ENCODE measurements at places on chromosomes 4 and X.

- no peak for DNase-seq
These were observed 427.3 kb upstream of the RASGEF1B start for GRCh38 chr4:81898862-81899504.

- no peak for DNase-seq
These were observed 59.1 kb downstream of the FREM3 start for GRCh38 chr4:143641361-143641760.

DNA sequence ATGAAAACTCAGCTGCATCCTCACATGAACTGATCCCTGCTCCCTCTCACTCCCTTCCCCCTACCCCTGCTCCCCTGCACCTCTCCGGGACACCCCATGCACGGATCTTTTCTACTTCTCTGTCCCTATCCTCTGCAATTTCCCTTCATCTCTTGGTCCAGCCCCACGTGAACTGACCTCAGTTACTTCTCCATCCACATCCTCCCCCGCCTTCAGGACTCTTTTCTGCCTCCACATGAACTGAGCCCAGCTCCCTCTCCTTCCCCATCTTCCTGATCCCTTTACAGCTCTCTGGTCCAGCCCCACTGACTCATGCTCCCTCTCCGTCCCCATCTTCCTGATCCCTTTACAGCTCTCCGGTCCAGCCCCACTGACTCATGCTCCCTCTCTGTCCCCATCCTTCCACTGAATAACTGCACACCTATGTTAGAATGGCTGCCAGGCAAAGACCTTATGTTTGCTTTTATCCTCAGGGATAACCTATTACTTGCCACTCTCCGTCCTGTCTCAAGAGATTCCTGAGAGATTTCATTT lies 5.6 kb downstream of the CETN2 start:
- DNase-seq: no peak

DNA sequence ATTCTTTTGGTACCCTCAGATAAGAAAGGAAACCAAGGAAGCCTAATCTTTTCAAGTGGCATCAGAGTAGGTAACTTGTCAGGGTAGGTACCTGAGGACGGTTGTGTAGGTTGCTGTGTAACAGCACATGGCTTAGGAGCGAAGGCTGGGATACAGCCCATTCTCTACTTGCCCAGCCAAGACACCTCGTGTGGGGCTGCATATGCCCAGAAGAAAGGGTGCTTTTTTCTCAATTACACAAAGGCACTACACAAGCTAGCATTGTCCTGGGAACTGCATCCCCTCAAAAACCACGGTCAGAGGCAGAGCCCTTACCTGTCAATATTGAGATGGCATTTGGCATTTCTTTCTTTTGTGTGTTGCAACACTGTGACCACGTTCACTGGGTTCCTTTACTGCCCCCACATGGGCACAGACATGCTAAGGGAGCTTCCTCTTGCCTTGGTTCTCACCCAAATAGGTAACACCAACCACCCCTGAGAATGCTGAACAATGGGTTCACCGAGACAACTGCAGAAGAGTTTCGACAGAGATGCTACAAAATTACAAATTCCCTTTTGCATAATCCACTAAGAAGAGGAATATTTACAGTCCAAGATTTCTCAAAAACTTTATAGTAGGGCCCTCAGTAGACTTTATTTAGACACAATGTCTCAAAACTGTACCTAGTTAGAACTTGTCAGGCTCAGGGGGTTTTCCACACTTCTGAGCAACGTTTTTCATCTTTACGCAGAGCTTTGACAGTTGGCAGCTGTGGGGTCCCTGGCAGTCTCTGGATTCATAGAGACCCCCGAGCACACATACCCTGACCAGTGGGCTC lies 35.8 kb upstream of the TNIP3 start:
- DNase-seq: peak; percentile 13

DNA sequence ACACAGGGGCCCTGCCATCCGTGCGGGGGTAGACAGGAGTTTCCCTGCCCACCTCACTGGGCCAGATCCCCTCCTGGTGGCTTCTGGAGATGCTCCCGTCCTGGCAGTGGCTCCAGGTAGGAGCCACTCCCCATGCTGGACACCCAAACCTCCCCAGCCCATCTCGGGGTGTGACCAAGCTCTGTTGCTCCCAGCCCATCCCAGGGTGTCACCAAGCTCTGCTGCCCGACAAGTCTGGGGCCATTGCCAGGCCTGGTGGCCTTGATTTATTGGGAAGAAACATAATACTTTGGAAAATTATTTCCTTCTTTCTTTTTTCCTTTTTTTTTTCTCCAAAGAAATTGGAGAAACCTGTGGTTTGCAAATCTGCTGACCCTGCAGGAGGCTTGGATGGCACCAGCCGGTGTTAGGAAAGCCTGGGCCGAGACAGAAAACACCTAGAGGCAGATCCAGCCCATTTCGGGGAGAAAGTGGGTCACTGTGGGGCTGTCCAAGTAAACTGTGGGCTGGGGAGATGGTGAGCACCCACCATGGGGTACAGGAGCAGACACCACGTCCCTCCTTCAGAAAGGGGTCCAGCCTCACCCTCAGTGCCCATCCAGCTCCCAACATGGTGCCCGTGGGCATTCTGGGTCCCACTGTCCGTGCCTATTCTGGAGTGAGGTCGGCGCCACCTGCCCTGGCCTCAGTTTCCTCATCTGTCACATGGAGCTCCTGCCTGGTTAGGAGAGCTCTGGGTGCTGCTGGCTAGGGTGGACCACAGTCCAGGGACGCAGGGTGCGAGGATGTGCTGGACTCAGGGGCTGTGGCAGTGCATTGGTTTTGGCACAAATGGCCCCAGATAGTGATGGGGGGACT lies 59.4 kb upstream of the ADRA2C start:
- no peak for DNase-seq

DNA sequence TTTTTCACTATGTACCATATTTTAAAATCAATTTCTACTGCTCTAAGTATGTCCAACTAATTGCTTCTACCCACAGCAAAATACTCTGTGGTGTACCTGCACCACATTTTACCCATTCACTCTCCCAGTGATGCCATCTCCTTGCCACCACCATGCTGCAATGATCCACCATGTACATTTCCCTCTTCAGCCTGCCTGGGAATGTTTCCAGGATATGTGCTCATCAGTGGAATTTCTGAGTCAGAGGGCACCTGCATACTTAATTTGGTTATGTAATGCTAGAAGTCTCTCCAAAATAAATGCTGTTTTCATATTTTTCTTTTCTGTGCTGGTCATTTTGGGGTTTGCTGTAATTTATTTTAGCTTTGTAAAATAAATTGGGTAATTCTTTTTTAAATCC lies 33.2 kb upstream of the OCIAD2 start:
- DNase-seq: no peak

GRCh38 chr4:99248714-99249113 lies 29.7 kb upstream of the ADH6 start:
- no peak for DNase-seq

DNA sequence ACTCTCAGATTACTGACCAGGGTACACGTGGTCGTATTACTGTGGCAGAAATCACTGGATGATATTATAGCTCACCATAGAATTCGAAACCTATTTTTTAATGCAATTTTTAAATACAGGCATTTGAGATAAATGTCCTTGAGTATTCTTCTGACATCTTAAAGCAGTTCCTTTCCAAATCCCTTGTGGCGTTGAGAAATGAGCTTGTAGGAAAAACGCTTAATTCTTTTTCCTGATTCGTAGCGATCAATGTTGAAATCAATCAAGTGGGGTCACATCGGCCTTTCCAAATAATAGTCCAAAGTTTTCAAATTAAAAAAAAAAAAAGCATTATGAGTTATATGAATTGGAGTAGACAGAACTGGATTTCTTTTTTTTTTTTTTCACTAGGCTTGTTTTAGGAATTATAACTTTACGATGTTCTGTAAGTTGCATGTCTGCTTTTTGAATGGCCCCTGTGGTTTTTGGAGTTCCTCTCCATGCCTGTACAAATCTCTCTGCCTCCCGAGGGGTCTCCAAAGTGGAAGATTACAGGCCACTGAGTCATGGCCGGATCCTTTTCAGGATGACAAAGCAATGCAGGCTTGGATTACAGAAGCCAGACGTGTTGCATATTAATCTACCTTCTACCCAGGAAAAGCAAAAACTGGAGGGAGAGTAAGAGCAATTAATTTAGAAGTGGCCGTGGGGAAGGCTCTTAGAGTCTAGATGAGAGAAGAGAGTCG lies 226.1 kb downstream of the SHOX start:
- no peak for DNase-seq

GRCh38 chrX:29948653-29949052 lies 266.7 kb upstream of the MAGEB2 start:
- DNase-seq: no peak

DNA sequence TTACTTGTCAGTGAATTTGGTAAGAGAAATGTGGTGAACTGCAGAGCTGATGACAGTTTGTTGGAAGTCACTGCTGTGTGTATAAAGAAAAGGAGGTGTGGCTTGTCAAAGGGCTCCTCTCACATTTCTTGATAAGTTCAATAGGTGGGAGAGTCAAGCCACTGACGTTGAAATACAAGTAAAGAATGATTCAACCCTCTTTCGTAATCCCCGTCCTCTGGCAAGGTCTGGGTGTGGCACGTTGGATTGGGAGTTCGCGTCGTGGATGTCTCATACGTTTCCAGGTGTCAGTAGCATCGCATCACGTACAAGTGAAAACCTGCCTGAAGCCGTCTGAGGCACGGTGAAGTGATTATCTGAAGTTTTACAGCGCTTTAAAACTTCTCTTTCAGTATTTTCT lies 76.4 kb downstream of the EGF start:
- DNase-seq: no peak

DNA sequence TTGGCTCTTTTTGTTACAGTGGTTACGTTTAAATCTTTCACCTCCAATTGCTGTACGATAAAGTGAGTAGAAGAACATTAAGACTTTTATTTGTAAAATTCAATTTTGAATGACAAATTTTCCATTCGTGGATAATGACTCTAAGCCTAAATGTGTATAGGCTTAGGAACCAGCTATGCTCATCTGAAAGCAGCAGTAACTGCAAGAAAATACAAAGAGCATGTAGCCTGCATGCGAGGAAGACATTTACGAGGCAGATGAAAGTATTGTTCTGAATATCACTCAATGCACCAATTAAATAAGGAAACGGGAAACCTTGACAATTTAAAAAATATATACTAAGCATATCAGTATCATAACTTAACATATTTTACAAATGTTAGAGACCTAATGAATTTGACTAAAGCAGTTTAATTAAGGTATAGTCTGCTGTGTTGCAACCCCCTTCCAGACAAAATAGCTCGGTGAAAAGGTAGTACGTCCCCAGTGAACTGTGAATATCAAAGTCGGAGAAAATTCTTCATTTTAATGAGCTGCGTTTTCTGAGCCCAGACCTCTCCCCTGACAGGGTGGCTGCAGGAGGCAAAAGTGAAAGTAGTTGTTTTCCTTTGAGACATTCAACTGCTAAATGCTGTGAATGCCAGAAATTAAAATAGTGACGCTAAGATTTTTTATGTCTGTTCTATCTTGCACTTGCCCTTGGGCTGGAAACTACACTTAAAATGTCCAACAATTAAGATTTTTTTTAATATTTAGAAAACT lies 1236.5 kb upstream of the TENM3 start:
- no peak for DNase-seq

- no peak for DNase-seq
These were observed 60.5 kb upstream of the TRIM2 start for GRCh38 chr4:153143527-153144348.

GRCh38 chr4:104248726-104249125 lies 246.0 kb downstream of the CXXC4 start:
- DNase-seq: no peak

GRCh38 chr4:42501624-42502401 lies 104.5 kb downstream of the SHISA3 start:
- no peak for DNase-seq

DNA sequence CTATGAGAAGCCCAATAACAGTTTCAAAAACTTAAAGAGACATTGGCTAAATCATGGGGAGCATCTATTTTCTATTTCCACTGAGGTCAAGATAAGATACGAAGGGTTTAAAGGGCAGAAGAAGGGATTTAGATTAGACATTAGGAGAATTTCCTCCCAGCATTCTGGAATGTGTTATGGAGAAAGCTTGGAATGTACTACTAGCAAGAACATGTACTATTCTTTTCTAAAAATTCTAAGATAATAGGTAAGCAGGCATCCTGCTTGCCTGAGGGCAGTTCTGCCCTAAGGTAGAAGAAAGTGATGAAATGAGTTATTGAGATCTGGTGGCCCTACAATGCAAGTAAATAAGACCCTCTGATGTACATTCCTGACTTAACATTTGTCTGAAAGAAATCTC lies 279.2 kb downstream of the NR3C2 start:
- DNase-seq: no peak

GRCh38 chr4:153205757-153206156 lies 1.5 kb downstream of the TRIM2 start:
- DNase-seq: no peak

GRCh38 chr4:139672732-139673131 lies 7.1 kb downstream of the MGST2 start:
- DNase-seq: no peak

- no peak for DNase-seq
These were observed 60.3 kb upstream of the DDX3X start for GRCh38 chrX:41273638-41274037.

DNA sequence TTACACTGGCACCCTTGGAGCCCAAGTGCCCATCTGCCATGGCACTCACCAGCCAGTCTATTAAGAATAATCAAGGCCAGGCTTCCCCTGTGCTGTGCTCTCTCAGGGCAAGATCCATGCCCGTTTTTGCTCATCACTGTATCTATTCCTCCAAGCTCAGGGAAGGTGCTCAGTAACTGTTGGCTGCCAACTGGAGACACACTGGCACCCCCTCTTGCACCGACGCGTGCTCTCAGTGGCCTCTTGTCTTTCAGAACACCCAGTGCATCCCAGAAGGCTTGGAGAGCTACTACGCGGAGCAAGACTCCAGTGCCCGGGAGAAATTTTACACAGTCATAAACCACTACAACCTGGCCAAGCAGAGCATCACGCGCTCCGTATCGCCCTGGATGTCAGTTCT lies 30.1 kb downstream of the NSG1 start:
- no peak for DNase-seq

DNA sequence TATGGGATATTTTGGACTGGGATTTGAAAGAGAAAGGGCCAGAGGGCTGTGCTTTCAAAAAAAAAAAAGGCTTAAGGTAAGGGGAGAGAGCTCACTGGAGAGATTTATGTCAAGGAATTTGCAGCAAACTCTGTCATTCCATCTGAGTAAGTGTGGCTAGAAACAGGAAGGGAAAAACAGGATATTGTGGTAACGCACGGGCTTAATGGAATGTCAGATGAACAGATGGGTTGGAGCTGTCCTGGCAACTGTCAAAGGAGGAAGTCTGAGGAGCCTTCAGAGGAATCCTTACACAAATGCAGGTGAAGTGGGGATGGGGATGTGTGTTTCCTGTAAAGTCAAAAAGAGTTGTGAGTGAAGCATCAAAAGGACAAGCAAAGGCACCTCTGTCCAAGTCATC lies 15.1 kb upstream of the NKX3-2 start:
- DNase-seq: no peak
